Lung (tissue), 17 donors: ENCODE measurements at places on chromosomes 5 and 9. TPM values are rescaled to one million over a fixed set of nuclear protein-coding genes. Genes with fewer than 3 reads are reported as not detected.

DNA sequence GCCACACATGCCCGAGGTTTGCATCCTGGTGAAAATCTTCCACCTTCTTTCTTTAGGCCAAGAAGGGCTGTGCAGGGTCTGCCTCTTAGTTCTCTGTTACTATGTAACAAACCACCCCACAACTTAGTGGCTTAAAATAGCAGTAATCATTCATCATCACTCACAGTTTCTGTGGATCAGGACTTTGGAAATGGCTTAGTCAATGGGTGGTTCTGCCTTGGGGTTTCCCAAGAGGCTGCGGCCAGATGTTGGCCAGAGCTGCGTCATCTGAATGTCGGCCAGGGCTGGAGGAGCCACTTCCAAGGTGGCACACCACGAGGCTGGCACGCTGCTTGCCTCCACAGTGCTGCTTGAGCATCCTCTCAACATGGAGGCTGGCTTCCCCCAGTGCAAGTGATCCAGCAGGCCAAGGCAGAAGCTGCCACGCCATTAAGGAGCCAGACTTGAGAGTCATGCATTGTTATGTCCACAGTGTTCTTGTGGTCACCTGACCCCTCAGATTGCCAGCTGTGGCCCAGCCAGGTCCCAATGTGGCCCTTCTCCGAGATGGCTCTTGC, 135.2 kb downstream of the RXRA start:
- peaks cover 6% of the 10 kb centered on the region for H3K4me1 ChIP-seq
- H3K36me3 ChIP-seq = no peaks in the 10 kb centered on the region
- DNase-seq = no peak
- no peaks in the 10 kb centered on the region for H3K27me3 ChIP-seq

DNA sequence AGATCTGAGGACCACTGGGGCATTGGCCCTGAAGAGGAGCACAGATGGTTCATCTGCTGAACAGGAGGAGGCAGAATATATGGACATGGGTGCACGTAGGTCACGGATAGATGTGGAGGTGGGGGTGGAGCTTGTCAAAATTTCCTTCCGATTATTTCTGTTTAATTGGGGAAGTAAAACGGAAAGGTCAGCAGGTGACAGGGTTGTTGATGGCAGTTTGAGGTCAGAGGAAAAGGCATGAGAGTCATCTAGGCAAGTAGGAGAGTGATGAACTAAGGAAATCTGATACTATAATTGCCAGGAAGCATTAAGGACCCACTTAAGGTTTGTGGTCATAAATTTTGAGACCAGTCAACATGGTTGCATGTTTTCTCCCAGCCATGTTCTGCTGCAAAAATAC, 8.4 kb upstream of the FAM81B start:
- H3K4me3 ChIP-seq = no peak overlapping the region
- H3K4me1 ChIP-seq = no peaks in the 10 kb centered on the region
- no peaks in the 10 kb centered on the region for H3K36me3 ChIP-seq
- no peak overlapping the region for H3K27ac ChIP-seq
- no peak for DNase-seq

- H3K27ac ChIP-seq = no peak overlapping the region
- no peaks in the 10 kb centered on the region for H3K36me3 ChIP-seq
- no peak overlapping the region for H3K4me3 ChIP-seq
- no peaks in the 10 kb centered on the region for H3K27me3 ChIP-seq
- DNase-seq = peak; percentile 28
Observed at GRCh38 chr5:115375893-115376292, 79.4 kb upstream of the CCDC112 start.

- H3K36me3 ChIP-seq = peaks cover 32% of the 10 kb centered on the region
- DNase-seq = no peak
- peaks cover 2% of the 10 kb centered on the region for H3K4me1 ChIP-seq
- H3K4me3 ChIP-seq = no peak overlapping the region
- H3K27ac ChIP-seq = no peak overlapping the region
Observed at GRCh38 chr9:99226054-99226453, 4.0 kb downstream of the SEC61B start.

DNA sequence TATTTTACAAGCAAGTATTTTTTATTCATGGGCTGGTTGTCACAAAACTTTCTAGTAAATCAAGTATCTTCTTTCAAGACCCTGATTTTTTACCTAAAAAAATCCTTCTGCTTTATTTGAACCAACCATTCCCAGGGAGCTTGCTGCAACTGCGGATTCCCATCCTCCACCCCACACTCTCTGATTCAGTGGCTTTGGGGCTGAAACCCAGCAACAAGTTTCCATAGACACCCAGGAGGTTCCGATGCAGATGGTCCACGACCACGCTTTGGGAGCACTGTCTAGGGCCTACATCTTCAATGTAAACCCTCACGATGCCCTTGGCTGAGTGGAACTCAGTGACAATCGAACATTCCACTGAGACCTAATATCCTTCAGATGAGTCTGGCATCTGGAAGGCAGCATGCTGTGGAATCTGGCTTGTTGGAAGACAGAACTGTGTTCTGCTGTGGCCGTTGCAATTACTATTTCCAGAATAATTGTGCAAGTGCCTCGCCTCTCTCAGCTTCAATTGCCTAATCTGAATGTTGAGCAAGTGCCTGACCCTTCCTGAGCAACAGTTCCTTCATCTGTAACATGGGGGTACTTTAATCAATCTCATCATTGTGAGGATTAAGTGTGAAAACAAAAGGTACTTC, 105.1 kb downstream of the INSYN2B start:
- no peaks in the 10 kb centered on the region for H3K36me3 ChIP-seq
- H3K27ac ChIP-seq = peak overlapping the region; percentile 64
- no peaks in the 10 kb centered on the region for H3K27me3 ChIP-seq
- no peak overlapping the region for H3K4me3 ChIP-seq

The ENTPD8 gene
- 0.14 TPM for total RNA-seq

The FABP6 gene
- total RNA-seq = 5.0 TPM

GRCh38 chr9:109251080-109251775, 69.6 kb downstream of the EPB41L4B start:
- peaks cover 6% of the 10 kb centered on the region for H3K4me1 ChIP-seq
- H3K27ac ChIP-seq = no peak overlapping the region
- peak; percentile 38 for DNase-seq
- H3K27me3 ChIP-seq = no peaks in the 10 kb centered on the region
- H3K36me3 ChIP-seq = no peaks in the 10 kb centered on the region

GRCh38 chr9:126919193-126919592, 4.6 kb downstream of the RALGPS1 start:
- no peak overlapping the region for H3K27ac ChIP-seq
- no peak for DNase-seq
- no peaks in the 10 kb centered on the region for H3K36me3 ChIP-seq
- no peak overlapping the region for H3K4me3 ChIP-seq
- H3K27me3 ChIP-seq = no peaks in the 10 kb centered on the region

The LCN1 gene
- not detected for total RNA-seq

The MAMDC4 gene
- total RNA-seq = 5.6 TPM

GRCh38 chr9:77511525-77511924, 136.6 kb downstream of the GNA14 start:
- H3K4me1 ChIP-seq = peaks cover 7% of the 10 kb centered on the region
- DNase-seq = no peak
- H3K27ac ChIP-seq = no peak overlapping the region
- H3K4me3 ChIP-seq = no peak overlapping the region

- no peak overlapping the region for H3K4me3 ChIP-seq
- H3K27me3 ChIP-seq = no peaks in the 10 kb centered on the region
- no peak for DNase-seq
- H3K4me1 ChIP-seq = no peaks in the 10 kb centered on the region
Observed at GRCh38 chr5:104096451-104096850, 533.9 kb upstream of the NUDT12 start.

DNA sequence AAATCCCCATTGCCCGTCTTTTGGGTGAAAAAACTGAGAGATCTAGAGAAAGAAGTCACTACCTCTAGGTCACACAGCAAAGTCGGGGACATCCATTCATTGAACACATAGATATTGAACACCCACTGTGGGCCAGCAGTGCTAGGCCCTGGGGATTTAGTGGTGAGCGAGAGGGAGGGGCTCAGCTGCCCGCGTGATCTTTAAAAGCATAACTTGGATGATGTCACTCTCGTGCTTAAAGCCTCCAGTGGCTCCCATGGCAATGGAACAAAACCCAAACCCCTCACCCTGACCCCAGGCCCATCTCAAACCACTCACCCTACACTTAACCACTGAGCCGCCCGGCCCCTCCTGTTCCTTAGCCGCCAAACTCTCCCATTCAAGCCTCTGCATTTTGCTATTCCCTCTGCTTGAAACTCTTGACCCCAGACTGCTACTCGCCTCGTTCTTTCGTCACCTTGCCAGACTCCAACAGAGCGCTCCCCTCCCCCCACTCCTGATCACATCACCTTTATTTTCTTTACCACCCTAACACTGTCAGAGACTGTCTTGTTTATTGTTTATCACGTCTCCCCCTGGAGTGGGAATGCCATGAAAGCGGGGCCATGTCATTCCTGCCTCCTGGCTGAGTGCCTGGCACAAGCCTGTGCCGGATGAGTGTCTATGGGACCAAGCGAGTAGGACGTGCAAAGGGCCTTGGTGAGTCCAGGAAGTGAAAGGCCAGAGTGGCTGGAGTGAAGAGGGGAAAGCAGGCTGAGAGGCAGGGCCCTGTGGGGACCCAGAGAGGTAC, 710 bp upstream of the PIP5KL1 start:
- H3K36me3 ChIP-seq = peaks cover 8% of the 10 kb centered on the region
- DNase-seq = peak; percentile 81
- H3K27me3 ChIP-seq = peaks cover 27% of the 10 kb centered on the region
- peaks cover 15% of the 10 kb centered on the region for H3K4me1 ChIP-seq
- H3K27ac ChIP-seq = no peak overlapping the region

The FOXD4L3 gene
- total RNA-seq = not detected

DNA sequence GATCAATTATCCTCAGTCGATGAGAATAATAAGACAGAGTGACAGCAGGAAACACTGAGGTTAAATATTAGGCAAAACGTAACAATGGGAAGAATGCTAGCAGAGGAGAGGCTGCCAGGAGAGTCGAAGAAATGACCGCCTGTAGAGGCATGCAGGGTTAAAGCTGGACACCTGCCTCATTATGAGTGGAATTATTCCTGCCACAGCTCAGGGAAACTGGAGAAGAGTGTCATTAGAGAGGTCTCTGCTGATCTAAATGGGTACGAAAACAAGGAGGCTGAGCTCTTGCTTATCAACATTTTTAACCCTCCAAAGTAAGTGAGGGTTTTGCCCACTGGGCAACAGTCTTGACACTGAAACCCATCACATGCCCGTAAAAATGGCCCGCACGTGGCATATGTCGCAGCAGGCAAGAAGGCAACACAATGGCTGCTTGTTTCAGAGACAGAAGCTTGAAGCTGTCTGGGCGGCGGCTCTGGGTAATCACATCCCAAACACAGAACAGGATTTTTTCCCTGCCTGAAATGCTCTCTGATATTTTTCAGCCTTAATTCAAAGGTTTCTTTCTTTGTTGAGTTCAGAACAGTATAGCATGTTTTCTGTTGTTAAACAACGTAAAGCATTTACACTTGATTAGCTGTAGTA, 118.7 kb downstream of the MED27 start:
- H3K27me3 ChIP-seq = no peaks in the 10 kb centered on the region
- peaks cover 6% of the 10 kb centered on the region for H3K36me3 ChIP-seq
- DNase-seq = no peak
- peaks cover 8% of the 10 kb centered on the region for H3K4me1 ChIP-seq
- H3K4me3 ChIP-seq = no peak overlapping the region
- no peak overlapping the region for H3K27ac ChIP-seq

The ADAMTS19 gene
- 0.34 TPM for total RNA-seq

GRCh38 chr9:5072871-5073270, 87.8 kb downstream of the JAK2 start:
- H3K4me1 ChIP-seq = no peaks in the 10 kb centered on the region
- no peak overlapping the region for H3K4me3 ChIP-seq
- no peak overlapping the region for H3K27ac ChIP-seq
- H3K27me3 ChIP-seq = no peaks in the 10 kb centered on the region

DNA sequence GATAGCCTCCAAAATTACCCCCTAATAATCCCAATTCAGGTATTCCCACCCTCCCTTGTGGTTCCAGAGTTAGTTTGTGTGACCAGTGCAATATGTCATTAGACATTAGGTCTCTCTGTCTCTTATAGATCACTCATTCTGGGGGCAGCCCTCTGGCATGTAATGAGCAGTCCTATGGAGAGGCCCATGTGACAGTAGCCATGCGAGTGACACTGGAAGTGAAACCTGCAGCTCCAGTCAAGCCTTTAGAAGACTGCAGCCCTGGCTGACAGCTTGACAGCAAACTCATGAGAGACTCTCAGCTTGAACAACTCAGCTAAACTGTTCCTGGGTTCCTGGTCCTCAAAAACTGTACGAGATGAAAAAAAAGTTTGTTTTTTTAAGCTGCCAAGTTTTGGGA, 54.0 kb upstream of the HSPB3 start:
- no peak overlapping the region for H3K4me3 ChIP-seq
- H3K36me3 ChIP-seq = no peaks in the 10 kb centered on the region
- no peak for DNase-seq
- H3K27me3 ChIP-seq = no peaks in the 10 kb centered on the region
- no peaks in the 10 kb centered on the region for H3K4me1 ChIP-seq

DNA sequence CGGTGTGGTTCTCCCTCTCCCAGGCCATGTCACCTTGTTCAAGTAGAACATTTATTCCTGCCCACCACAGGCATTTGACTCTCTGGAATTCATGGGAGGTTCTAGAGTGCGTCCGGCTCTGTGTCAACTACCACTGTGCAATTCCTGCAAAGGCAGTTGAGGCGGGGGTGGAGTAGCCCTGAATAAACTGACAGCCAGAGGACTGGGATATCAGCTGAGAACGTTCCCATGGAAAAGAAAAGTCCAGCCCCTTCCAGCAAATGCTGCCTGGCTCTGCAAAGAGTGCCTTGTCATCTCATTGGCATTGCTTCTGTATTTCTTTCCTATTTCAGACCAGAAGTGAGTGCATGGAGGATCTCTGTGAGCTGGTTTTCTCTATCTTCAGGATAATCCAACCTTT, 18.9 kb upstream of the MEGF9 start:
- peaks cover 6% of the 10 kb centered on the region for H3K4me1 ChIP-seq
- no peaks in the 10 kb centered on the region for H3K27me3 ChIP-seq
- peak overlapping the region; percentile 67 for H3K27ac ChIP-seq
- no peak overlapping the region for H3K4me3 ChIP-seq

The NIPBL gene
- total RNA-seq = 124 TPM

DNA sequence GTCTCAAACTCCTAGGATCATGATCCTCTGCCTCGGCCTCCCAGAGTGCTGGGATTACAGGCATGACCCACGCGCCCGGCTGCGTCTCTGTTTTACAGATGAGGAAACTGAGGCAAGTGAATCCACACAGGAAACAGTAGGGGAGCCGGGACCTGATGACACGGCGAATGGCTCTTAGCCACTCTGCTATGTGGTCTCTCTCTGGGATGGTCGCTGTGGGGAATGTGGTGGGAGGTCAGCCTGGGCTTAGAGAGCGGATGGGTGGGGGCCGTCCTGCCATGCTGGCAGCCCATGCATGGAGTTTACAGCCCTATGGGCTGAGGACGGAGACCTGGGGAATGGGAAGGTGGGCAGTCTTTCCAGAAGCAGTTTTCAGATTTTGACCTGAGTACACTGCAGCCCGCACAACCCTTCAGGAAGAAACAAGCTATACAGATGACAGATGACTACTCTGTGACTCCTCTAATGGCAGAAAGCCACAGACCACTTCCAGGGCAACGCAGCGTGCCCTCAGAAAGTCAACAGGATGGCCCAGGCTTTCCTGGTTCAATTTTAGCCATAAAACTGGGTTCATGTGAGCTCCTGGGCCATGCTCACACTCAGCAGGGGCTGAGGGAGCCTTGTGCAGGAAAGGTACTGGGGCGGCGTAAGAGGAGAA, 136.1 kb upstream of the RAPGEF1 start:
- H3K4me1 ChIP-seq = peaks cover 2% of the 10 kb centered on the region
- no peak overlapping the region for H3K4me3 ChIP-seq
- no peaks in the 10 kb centered on the region for H3K36me3 ChIP-seq
- DNase-seq = no peak
